ENCODE measurements at places on chromosomes 6 and 20.

GRCh38 chr20:13238001-13238653, 17.1 kb downstream of the ISM1 start:
- DNase-seq: no peak

DNA sequence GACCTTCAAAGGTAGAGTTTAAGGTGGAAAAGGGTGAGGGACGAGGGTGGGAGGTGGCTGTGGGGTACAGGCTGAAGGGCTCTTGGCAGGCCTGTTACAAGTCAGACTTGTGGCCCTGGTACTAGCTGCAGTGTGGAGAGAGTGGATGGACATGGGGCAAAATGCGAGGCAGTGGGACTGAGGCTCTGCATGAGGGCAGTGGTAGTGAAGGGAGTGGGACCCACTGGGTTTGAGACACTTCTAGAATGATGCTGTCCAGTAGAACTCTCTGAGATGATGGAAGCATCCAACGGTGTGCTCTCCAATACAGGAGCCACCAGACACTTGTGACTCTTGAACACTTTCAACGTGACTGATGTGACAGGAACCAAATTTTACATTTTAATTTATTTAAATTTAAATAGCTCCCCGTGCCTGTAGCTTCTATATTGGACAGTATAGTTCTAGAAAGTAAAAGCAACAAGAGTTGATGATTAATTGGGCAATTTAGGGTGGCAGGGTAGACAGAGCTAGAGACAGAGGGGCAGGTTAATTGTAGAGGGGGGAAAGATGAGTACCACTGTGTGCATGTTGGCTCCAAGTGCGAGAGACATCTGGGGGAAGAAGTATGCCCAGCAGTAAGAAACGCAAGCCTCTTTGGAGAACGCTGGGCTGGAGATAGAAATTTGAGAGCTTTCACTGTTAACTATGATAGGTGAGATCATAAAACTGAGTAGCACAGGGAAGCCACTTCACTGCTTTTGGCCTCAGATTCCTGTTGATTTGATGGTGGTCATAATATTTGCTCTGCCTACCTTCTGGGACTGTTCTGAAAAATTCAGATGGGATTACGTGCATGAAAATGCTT, 77.5 kb downstream of the TXNDC5 start:
- no peak for DNase-seq

- DNase-seq: no peak
These were observed 35.9 kb upstream of the C20orf144 start for GRCh38 chr20:33626190-33626589.

GRCh38 chr6:149037051-149037671, 280.4 kb upstream of the TAB2 start:
- DNase-seq: no peak

DNA sequence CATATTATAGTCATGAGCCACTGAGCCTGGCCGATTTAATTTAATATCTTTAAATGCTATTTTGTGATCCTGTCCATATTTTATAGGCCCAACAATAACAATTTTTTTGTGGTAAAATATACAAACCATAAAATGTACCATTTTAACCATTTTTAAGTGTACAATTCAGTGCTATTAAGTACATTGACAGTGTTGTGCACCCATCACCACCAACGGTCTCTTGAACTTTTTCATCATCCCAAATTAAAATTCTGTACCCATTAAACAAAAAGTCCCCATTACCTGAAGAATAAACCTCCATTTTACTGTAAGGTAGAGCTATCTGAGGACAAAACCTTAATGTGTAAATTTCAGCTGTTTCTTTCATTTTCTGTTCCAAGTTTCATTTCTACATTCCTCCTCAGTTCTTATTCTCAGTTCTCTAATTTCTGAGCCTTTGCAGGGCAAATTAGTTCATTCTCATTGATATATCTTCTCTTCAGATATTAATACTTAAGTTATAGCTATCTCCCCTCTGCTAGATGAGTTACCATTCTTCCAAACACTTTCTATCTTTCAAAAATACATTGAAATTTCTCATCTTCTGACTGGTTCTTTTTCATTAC, 10.3 kb downstream of the MTO1 start:
- DNase-seq: no peak

- DNase-seq: no peak
These were observed 6.5 kb downstream of the GTPBP2 start for GRCh38 chr6:43622541-43622940.

- no peak for DNase-seq
These were observed 3.0 kb upstream of the RBBP8NL start for GRCh38 chr20:62430311-62430853.

DNA sequence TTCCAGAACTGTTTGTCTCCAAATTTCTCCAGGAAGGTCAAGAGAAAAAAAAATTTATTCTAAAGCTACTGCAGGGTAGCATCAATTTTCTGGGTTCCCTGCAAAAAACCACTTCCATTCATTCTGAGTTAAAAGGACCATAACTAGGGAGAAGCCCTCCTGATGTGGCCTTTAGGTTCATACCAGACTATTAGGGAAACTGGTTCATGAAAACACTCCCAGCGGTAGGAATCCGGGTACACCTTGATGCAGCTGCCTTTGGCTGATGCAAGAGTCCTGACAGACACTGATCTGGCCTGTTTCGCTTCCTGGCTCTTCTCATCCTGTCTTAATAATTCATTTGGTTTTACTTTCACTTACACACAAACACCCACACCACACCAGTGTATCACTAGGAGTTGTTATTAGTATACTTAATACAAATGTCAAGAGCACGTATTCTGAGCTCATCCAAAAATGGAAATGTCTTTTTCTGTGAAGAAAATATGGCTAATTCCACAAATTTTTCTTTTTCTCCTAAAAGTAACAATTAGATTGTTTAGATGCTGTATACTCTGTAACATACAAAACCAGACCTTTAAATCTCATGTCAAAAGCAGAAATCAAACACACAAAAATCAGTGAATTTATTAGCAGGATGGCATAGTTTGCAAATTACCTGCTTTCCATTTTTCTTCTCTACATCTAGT, 38.4 kb upstream of the ARHGAP18 start:
- DNase-seq: peak; percentile 67

DNA sequence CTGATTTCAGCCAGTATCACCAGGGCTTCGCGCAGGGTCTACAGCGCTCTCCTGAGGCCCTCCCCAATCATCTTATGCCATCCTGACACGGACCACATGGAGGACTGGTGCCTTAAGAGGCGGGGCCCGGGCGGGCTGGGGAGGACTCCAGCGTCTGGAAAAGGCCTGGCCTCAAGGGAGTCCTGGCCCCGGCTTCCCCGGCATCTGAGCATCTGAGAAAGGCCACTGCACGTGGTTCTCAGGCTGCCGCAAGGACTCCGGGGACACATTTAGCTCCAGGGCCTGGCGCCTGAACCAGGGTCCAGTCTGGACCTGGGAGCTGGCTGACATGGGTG, 21.4 kb downstream of the BHLHE23 start:
- no peak for DNase-seq

- DNase-seq: no peak
These were observed 31.8 kb downstream of the TFAP2B start for GRCh38 chr6:50850223-50851048.

GRCh38 chr6:139164001-139164400, 29.1 kb downstream of the HECA start:
- DNase-seq: no peak

DNA sequence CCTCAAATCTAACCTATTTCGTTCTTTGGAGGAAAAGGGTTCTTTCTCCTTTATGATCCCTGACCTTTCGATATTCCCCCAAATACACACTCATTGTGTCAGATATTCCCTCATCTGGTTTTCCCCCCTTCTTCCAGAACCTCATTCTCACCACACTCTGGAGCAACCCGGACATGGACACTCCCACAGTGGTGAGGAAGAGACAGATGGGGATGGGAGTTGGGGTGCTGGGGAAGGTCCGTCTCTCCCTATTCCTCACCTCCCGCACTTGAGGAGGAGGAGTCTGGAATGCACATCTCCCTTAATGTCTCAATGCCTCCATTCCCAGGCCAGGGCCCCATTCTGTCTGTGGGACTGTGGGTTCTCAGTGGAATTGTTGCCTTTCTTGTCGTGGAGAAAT, 1.3 kb downstream of the SLC39A7 start:
- DNase-seq: no peak

DNA sequence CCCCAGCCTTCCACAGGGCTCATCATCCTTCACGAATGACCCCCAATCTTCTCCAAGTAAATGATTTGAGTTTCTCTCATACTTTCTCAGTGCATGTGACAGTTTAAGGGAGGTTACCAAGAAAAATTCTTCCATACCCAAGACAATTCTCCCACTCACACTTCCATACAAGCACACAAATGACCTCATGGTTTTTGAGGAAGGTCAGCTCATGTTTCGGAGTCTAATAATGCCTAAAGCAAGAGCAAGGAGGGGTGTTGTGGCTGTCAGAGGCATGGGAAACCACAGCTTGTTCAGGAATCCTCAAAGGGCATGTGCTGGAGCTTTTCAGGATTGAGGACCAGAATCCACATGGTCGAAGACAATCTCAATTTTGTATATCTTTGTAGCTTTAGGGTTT, 279.0 kb downstream of the MAFB start:
- DNase-seq: no peak

- no peak for DNase-seq
These were observed 525 bp downstream of the FAM229B start for GRCh38 chr6:112087916-112088315.

GRCh38 chr6:131412960-131413830, 159.8 kb upstream of the ARG1 start:
- no peak for DNase-seq

DNA sequence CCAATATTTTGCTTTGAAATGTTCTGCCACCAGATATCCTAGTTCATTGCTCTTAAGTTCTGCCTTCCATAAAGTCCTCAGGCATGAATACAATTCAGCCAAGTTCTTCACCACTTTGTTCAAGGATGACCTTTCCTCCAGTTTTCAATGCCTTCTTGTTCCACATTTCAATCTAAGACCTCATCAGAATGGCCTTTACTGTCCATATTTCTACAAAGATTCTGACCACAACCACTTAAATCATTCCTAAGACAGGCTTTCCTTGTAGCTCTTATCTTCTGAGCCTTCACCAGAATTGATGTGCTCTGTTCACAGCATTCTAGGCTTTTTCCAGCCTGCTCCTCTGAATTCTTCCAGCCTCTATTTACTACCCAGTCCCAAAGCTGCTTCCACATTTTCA, 319.0 kb downstream of the HACE1 start:
- DNase-seq: no peak

- no peak for DNase-seq
These were observed 131.7 kb downstream of the PLCB4 start for GRCh38 chr20:9200620-9201019.

DNA sequence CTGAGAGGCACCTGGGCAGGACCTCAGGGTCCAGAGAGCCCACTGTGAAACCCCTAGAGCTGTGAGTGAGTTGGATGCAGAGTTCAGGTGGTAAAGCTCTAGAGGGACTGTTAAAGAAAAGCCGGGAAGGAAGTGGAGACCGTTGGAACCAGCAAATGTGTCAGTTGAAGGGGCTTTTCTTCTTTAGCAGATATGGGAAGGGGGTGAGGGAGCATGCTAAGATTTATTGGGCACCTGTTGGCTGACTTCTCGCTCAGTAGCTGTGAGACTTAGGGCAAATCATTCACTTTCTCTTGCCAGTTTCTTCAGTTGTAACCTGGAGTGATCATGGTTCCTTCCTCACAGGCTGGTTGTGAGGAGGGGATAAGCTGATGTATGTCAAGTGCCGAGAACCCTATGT, 287.7 kb downstream of the DHX35 start:
- DNase-seq: no peak

GRCh38 chr20:63313349-63314014, 20.5 kb downstream of the COL20A1 start:
- no peak for DNase-seq

GRCh38 chr6:1729750-1730140, 120.0 kb downstream of the FOXC1 start:
- DNase-seq: no peak

DNA sequence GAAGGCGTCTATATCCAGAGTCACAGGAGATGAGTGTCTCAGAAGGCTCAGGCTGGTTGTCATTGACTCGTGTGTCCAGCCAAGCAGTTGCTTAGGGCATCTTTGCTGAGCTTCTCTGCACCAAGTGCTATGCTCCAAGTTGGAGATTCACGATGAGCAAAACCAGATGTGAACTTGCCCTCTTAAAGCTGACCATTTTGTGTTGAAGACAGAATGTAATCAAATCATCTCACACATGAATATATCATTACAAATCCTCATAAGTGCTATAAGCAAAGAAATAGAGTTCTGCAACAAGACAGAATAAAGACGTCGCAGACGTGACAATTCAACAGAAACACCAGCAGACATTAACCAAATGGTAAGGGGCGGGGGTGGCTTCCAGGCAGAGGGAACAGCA, 103.9 kb downstream of the ALDH8A1 start:
- DNase-seq: no peak

GRCh38 chr20:2625062-2625461, 27.4 kb upstream of the NOP56 start:
- DNase-seq: no peak
